C1 segment of cervical spinal cord (tissue), 14 donors: ENCODE measurements at places on chromosomes 4 and X.

- no peak for DNase-seq
Measured at GRCh38 chrX:154986826-154987575, 35.5 kb downstream of the F8 start.

DNA sequence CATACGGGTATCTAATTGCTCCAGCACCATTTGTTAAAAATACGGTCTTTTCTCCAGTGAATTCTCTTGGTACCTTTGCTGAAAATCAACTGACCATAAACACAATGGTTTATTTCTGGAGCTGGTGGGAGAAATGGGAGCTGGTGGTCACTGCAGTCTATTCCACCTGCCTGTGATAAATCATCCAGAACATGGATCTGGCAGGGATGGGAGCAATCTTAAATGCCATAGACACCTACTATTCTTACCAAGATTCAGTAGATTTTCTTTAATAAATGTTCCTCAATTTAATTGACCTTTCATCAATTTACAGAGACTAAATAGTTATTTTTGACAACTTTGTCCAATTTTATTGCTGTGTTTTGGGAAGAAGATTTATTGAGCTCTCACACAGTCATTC is 68.1 kb downstream of the SLC9A7 start:
- no peak for DNase-seq

DNA sequence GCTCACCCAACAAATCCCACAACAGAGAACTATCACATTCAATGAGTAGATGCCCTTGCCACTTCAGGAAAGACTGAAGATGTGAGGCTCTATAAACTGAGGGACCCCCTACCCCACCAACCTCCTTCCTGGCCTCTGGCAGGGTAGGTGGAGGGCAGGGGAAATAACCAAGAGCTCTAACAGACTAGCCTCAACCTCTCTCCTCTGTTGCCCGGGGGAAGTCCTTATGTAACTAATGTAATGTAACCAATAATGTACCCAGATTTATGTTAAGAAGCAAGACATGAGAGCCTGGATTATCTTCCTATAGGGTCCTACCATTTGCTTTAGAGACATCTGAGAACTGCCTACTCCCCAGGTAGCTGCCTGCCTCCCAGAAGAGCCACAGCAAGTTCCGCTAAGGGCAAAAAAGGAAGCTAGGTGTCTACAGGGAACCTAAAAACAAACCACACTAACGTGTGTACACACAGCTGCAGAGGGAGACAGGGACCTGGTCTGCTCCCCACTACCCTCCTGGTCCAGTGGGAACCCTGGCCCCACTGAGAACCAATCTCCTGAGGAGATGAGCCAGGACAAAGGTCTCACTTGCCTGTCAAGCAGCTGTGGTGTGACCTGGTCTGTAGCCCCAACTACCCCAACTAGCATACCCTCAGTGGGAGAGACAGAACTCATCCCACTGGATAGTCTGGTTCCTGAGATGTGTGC is 17.7 kb downstream of the OTUD5 start:
- no peak for DNase-seq

GRCh38 chrX:8520178-8520577 is 55.5 kb downstream of the VCX3B start:
- DNase-seq: no peak

GRCh38 chr4:139709660-139710059 is 44.0 kb downstream of the MGST2 start:
- DNase-seq: no peak

DNA sequence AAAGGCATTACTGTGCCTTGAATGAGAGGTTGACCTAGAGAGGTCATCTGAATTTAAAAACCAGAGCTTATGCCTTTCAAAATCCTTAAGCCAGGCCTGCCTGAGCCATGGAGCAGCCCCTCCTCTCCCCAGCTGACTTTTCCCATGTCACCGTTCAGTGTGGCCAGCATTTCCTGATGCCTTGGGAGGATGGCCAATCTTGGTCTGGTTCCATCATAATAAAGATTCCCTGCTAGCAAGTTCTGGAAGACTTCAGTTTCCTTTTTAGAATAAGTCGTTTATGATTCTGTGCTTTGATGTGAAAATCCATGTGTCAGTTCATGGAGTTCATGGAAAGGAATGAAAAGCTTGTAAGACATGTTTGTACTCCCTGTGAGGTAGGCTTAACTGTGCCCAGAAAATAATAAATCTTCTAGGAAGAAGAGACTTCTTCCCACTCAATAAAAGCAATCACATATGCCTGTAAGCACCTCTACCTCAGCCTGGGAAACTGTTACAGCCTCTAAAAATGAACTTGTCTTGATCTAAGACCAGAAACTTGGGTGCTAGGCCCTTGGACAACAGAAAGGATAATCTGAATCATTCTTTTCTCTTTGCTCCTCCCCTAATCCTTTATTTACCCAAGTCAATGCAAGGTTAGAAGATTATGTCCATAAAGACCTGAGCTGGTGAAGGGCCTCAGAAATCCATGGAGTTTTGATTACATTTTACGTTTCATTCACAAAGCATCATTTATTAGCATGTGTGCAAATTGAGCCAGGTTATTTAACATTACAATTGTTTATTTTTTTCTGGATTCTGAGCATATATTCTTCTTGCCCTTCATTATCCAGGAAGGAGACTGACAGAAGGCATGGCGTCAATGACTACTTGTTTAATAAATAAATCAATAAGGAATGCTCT is 84.0 kb upstream of the TBC1D9 start:
- no peak for DNase-seq

- no peak for DNase-seq
Measured at GRCh38 chr4:70533211-70533610, 14.8 kb downstream of the AMTN start.

DNA sequence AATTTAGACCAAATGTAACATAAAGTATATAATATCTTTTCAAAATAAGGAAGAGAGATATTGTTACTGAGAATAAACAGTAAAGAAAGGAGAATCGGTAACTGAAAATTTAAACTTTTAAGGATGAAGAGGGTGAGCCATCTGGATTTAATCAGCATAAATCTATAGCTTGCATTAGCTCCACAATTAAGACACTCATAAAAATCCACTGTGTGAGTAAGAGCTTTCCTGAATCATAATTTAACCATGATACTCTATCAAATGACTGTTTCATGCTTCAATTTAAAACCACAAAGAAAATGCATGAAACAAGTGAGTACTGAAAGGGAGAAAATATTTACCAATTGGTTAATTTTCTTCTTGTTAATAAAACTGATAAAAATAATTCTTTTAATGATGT is 951.5 kb upstream of the SLIT2 start:
- no peak for DNase-seq
